ENCODE measurements at places on chromosomes 5 and 9.
A peak's percentile ranks its signal among the peaks of the same experiment; 100 is the strongest.

DNA sequence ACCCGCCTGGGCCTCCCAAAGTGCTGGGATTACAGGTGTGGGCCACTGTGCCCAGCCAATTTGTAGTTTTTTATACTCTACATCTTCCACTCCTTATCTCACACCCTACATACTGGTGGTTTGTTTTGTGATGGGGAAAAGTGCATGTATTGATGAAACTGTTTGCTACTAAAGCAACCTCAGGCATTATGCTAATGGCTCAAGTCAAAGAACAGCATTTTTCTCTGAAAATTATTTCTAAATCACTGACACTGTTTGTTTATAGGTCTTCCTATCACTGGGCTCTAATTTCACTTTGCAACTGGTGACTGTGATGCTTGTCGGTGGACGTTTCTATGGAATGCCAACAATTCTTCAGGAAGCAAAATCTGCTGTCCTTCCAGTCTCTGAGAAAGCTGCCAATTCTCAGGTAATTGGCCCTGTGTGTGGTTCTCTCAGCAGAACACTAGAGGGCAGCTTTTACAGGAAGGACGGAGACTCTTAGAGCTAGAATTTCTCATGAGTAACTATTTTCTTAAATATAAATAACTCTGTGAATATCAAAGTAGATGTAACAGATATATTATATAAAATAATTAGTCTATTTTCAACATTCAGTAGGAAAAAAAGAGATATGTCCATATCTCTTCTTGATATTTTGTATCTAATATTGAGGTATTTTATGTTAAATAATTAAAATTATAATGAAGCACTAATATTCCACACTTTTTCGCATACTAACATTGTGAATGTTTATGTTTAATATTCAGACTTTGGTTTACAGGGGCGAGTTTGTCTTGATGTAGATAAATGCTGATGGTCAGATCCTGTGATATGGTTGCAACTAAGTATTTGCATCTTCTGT, 244.1 kb downstream of the ADGRV1 start:
- no peak for DNase-seq

GRCh38 chr9:98973576-98973975, 29.9 kb downstream of the COL15A1 start:
- DNase-seq: no peak

- DNase-seq: no peak
Observed at GRCh38 chr9:134516464-134516863, 125.1 kb upstream of the COL5A1 start.

GRCh38 chr9:116002181-116002580, 151.4 kb upstream of the PAPPA start:
- no peak for DNase-seq

DNA sequence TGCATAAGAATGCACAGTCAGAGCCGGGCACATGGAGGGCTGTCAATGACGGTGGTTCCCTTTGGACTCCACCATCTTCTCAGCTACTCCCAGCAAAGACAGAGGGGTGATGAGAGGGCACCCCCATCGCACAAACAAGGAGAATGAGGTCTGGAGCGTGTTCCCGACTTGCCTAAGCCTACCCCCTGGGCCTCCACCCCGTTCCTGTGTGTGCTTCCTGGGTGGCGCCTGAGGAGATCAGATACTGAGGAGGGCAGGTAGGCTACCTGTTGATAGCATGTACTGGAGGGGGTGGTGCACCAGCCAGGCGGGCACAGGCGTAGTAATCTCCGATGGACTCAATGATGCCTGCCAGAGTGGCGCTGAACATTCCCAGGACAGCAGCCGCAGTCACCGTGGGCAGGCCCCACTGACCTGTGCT, 4.1 kb downstream of the SLC23A1 start:
- DNase-seq: no peak

DNA sequence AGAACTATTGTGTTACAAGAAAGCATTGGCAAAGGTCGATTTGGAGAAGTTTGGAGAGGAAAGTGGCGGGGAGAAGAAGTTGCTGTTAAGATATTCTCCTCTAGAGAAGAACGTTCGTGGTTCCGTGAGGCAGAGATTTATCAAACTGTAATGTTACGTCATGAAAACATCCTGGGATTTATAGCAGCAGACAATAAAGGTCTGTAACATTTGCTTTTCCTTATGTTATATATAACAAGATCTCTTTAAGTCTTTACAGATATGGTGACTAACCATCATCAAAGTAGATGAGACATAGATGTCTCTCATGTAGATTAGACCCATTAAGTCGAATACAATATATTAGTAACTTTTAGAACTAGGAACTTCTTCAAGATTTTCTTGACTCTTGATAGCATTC, 33.0 kb downstream of the TGFBR1 start:
- no peak for DNase-seq

DNA sequence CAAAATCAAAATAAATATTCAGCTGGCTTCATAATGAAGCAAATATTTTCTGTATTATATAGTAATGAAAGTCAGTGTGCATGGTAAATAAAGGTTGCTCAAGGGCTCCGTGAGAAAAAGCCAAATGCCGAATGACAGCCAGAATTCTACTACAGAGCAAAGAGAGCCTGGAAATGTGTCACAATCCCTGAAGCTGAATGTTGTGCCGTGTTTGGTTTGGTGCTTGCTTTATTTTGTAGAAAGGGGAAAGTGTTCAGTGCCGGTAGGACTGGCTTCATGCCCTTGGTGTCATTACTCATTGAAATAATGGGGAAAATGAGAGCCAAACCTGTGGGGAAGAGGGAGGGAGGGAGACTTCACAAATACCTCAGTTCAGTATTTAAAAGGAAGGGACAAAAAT, 26.8 kb upstream of the ADAMTSL1 start:
- DNase-seq: no peak

GRCh38 chr9:76894198-76894597, 11.7 kb downstream of the PRUNE2 start:
- no peak for DNase-seq

DNA sequence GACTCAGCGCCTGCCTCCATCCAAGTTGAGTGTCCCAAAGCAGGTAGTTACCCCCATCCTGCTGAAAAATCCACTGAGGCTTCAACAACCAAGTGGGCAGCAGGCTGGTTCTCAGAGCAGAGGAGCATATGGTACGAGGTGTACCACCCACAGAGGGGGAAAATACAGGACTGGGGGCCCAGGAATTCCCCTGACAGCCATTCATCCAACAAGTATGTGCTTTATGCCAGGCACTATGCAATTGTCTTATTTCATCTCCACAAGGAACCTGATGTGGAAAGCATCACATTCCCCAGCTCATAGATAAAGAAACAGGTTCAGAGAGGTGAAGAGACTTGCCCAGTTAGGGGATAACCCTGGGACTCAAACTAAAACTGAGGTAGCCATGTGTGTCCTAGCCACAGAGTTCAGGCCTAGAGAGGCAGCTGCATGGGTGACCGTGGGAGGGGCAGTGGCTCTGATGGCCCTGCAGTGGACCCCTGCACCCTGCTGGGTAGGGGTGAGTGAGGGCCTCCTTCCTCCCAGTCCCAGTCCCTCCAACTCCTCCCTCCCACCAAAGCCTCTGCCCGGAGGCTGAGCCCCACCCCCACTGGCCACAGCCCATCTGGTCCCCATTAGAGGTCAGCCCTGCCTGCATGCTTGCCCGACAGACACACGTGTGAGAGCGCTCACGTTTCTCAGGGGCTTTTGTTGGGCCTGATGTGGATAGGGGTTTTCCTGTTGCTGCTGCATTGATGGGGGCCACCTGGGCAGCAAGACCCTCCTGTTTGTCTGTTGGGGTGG, 11.5 kb downstream of the PDLIM4 start:
- DNase-seq: no peak

DNA sequence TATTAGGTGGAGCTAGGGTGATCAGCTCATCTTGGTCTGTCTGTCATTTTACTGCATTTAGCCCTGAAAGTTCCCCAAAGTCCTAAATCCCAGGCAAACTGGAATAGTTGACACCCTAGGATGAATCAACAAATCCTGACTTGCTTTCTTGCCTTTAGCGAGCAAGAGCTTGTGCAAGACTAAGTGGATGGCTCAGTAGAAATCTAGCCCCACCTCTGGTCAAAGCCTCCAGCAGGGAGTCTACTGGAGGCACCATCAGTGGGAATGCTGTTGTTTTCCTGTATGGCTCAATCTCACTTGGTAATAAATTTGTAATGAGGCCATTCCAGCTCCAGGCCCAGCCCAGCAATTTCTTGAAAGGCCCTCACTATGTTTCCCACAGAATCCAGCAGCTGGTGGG, 43.7 kb upstream of the TRPC7 start:
- DNase-seq: no peak

GRCh38 chr9:87276327-87276841, 221.3 kb upstream of the DAPK1 start:
- DNase-seq: no peak

DNA sequence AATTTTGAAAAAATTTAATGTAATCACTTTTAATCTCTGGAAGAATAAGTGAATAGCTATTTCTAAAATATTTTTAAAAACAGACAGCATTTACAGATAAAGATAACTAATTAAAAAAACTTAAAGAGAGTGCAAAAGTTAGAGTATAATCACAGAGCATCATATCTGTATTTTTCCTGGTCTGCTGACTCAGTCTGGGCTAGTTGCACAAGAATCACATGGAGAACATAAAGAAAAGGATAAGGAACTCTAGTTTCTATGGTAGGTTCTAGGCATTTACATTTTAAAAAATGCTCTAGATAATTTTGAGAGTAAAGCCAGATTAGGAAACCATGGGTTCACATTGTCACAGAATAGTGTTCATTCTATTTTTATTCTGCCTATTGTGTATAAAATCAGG, 347.4 kb downstream of the PSAT1 start:
- DNase-seq: no peak

GRCh38 chr9:101226161-101226560, 158.6 kb downstream of the BAAT start:
- no peak for DNase-seq

- DNase-seq: peak; percentile 29
Observed at GRCh38 chr5:181181650-181182565, 23.1 kb downstream of the TRIM7 start.

DNA sequence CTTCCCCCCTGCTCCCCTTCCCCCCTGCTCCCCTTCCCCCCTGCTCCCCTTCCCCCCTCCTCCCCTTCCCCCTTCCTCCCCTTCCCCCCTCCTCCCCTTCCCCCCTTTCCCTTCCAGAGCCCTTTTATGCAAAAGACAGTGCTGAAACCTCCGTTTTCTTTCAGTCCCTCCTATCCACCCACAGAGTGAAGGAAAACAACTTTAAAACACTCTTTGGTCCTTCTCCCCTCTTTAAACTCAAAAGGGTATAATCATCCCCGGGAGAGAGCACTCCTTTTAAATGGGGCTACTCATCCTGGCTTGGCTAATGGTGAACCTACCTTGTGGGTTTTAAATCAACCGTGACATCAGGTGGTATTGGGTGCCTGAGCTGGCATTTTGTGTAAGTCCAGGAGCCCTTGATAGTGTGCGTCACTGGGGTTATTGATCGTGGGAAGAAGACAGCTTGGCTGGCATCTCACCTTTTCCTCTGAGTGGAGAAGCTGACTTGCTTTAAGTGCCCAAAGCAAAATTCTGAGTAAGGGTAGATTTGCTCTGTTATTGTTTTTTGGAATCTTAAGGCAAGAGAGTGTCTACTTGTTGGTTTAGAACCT, 2.7 kb downstream of the LARP1 start:
- peak; percentile 32 for DNase-seq

DNA sequence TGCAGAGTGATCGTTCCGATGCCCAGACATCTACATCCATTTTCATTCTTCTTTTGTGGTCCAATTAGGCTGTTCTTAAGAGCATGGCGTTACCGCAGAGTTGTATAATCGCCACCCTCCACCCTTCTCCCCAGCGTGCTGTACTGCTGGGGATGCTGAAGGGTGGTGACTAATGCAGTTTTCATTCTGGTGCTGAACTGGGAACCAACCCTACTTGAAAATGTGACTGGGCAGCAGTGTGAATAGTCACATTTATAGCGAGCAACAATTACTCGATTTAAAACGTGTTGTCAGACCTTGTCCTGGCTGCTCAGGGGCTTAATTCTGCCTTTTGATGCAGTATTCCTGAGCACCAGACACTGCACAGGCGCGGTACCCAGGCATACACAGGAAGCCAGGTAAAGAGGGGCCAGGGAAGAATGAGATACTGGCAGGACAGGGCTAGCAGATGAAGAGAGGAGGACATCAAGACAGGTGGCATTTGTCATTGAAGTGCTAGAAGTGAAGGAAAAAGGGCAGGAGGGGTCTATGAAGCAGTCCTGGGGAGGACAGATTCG, 719 bp upstream of the ISCA1 start:
- DNase-seq: no peak

DNA sequence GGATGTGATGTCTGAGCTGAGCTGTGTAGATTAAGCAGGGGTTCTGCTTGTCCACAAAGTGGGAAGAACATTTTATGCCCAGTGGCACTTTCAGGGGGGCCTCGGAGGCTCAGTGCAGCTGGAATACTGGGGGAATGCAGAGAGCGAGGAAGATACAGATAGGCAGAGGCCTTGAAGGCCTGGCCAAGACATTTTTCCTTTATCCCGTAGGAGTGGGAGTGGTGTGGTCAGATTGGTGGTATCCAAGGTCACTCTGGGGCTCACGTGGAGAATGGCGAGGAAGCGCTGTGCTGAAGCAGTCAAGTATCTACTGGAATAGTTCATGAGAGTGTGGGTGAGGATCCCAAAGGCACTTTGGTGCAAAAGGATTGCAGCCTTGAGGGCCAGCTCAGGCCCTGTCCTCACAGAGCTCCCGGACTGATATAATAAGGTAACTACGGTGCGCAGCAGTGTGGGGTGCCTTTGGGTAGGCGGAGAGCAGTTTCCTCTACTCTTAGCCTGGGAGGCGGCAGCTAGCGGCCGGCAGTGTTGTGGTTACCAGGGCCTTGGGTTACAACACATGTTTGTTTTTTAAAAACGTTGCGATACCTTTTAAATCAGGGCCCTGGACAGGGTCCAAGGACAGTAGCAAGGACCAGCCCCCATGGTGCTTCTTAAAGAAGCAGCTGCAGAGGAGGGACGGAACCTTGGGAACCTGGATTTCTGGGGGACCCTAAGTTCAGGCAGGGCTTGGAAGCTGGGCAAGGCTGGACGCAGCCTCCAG, 10.8 kb upstream of the CCDC69 start:
- DNase-seq: no peak

- DNase-seq: no peak
Observed at GRCh38 chr5:158878227-158878626, 221.5 kb downstream of the EBF1 start.

GRCh38 chr5:110757118-110757729, 18.4 kb downstream of the SLC25A46 start:
- no peak for DNase-seq

DNA sequence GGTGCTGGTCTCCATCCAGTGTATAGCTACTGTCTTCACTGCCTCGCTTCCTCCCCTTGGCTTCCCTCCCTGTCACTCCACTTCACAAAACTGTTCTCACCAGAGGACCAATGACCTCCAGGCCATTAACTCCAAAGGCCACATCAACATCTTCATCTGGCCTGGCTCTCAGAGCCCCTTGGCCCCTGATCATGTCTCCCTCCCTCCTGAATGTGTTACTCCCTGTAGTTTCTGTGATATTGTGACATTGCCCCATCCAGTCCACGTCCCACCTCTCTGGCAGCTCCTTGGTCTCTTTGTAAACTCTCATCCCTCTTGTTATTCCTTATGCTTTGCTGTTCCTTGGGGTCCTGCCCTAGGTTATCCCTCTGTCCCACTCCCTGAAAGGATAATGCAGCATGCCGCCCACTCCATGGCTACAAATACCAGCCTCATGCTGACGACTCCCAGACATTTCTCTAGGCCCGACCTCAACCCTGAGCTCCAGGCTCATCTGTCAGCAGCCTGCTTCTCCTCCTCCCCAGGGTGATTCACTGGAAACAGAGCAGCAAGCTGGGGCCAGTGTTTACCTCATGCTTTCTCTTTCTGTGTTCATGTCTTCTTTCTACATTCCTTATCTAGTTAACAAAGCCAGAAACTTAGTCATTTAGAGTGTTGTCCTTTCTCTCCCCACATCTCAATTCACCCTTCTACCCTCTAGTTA, 312.2 kb downstream of the SPOCK1 start:
- no peak for DNase-seq

- DNase-seq: no peak
Observed at GRCh38 chr5:61919920-61920319, 386.1 kb upstream of the KIF2A start.

Measured in stimulated activated CD4-positive, alpha-beta T cell treated with anti-CD3 and anti-CD28 coated beads, Interleukin-1b, Interleukin-23, amount 100 ng/mL, for 24 hours (primary cell).